ENCODE measurements at places on chromosomes 6 and 20.

DNA sequence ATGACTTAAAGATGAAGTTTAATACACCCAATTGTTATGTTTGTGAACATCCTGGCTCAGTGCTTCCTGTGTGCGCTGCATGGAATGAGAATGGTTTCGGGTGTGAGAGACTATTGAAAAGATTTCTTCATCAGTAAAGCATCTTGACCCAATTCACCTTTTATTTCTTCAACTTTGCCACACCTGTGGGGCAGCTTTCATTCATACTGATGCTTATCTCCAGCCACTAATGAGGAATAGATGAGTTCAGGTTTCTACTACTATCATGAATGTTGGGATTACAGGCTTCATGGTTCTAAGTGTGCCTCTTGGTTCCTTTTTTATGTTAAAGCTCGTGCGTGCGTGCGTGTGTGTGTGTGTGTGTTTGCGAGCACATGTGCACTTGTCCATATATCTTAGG, 373.7 kb upstream of the SOX4 start:
- no peak for DNase-seq

- no peak for DNase-seq
Measured at GRCh38 chr6:83169511-83169910, 23.6 kb downstream of the PGM3 start.

GRCh38 chr6:134295953-134296553, 21.9 kb downstream of the SGK1 start:
- DNase-seq = no peak

- no peak for DNase-seq
Measured at GRCh38 chr6:164570801-164571200, 738.6 kb downstream of the C6orf118 start.

- DNase-seq = peak; percentile 86
Measured at GRCh38 chr6:2245103-2245876, at the start of gene GMDS. TSS of gene GMDS (minus strand) at chr6:2245605.

GRCh38 chr20:56187534-56188165, 60.9 kb upstream of the MC3R start:
- DNase-seq = no peak

DNA sequence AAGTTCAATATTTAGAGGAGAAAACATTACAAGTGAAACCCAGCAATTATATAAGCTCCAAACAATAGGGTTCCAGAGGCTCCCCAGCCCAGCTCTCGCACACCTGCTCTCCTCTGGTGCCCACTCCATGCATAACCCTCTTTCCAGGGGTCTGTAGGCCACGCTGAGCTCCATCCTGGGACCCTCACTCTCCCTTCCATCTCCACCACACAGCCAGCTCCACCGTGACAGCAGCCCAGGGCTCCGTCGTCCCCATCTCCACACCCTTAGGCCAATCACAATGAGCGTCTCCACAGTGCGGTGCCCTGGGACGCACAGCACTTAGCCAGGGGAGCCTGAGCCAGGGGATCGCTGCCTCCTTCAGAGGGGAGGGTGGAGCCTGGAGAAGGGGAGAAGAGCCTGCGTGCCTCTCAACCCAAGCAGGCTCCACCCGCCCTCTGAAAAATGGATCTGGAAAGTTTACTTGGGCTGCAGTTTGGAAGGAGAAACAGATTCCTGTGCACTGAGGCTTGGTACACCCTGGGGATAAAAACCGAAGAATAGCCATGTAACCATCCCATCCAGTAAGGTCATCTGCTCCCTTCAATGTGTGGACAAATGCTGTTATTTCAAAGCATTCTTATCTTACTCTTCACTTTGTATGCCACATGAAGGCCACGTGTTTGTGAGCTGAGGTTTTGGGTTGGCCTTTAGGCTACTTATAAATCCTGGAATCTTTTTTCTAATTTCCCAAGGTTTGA, 72.4 kb upstream of the GGTLC1 start:
- DNase-seq = no peak

GRCh38 chr6:119308991-119309657, 40.4 kb downstream of the MAN1A1 start:
- no peak for DNase-seq

DNA sequence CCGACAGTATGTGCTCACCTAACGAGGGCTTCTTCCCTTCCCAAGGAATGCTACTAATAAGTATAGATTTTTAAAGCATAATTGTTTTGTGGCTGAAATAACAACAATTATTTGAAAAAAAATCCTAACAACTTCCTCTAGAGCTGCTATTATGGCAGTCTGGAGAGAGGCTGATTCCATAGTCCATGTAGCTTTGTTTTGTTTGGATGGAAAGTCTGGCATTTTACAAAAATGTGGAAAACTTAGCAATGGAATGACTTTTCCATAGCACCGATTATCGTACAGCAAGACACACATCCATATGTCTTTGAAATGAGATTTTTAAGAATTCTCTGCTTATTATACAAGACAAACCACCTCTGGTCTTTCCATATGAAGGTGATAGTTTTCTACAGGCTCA, 252.4 kb upstream of the TAB2 start:
- DNase-seq = no peak

DNA sequence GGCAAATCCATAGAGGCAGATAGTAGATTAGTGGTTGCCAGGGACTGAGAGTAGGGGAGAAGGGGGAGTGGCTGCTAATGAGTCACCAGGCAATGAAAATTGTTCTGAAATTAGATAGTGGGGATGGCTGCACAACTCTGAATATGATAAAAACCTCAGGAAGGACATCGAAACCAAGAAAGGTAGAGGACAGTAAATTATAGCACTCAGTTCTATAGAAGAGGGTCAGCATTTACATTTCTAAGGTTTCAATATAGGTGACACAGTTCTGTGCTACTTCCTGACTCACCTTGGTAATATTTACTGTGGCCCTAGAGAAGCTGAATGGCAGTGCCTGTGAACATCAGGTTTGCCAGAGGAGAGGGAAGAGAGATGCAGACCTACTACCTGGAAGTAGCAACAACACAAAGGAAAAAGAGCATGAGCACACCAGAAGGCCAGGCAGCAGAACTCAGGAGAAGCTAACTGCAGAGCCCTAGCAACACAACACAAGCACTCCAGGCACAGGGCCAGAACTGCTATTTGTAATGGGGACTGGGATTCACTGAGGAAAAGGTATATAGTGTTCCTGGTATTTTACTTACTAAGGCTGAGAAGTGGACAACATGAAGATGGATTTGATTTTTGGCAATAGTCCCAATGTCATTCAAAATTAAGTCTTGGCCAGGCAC, 75.9 kb downstream of the PLCG1 start:
- DNase-seq = no peak

DNA sequence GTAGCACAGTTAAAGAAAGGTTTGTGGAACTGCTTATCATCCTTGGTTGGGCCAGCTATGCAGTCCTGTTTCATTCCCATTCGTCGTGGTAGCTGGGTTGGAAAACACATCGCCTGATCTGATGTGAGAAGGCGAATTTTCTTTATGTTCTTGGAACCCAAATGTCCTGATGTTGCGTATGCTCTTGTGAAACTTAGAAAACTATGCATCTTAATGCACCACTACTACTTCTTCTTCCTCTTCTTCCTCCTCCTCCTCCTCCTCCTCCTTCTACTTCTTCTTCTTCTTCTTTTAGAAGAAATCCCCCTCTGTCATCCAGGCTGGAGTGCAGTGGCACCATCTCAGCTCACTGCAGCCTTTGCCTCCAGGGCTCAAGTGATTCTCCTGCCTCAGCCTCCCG, 381.6 kb downstream of the UTRN start:
- DNase-seq = no peak

GRCh38 chr6:166418691-166419143, 36.0 kb upstream of the MPC1 start:
- DNase-seq = no peak

- DNase-seq = no peak
Measured at GRCh38 chr6:144993870-144994269, 708.7 kb downstream of the UTRN start.

GRCh38 chr20:62642666-62643520, 590 bp downstream of the SLCO4A1 start:
- peak; percentile 31 for DNase-seq
